NCI-H2171 (cell line): ENCODE measurements at places on chromosomes 4 and X.

GRCh38 chr4:3062471-3062870, 11.9 kb downstream of the HTT-AS start:
- DNase-seq, result no peak

- DNase-seq, result no peak
Measured at GRCh38 chrX:139192386-139192961, 338.1 kb upstream of the F9 start.

DNA sequence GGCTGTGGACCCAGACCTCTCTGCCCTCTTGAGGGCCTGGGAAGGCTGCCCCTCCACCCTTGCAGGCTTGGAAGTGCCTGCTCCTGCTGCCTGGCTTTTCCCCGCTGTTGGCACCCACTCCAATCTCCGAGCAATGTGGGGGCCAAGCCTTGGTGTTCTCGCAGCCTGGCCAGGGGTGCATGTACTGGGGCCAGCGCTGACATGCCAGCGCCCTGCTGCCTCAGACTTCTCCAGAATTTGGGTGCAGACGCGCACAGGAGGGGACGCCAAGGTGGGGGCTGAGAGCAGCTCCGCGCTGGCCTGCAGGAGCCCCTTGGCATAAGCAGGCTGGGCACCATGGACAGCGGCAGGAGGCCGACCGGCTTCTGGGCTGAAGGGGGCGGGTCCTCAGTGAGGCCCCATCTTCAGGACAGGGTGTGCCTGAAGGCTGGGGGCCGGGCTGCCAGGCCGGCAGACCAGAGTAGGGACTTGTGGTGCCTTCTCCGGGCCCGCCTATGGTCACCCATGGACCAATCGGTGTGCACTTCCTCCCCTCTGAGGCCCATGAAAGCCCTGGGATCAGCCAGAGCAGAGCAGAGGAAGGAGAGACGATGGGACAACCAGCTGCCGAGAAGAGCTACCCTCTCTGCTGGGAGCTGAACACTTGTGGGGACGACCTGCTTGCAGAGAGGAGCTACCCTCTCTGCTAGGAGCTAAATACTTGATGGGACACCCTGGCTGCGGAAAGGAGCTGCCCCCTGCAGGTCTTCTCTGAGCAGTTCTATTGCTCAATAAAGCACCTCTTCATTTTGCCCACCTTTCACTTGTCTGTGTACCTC, 118.3 kb downstream of the DNAAF6 start:
- no peak for DNase-seq

- DNase-seq, result no peak
Measured at GRCh38 chr4:76377911-76378310, 43.0 kb downstream of the CCDC158 start.

GRCh38 chr4:122612540-122612939, 8.3 kb downstream of the IL21 start:
- no peak for DNase-seq

DNA sequence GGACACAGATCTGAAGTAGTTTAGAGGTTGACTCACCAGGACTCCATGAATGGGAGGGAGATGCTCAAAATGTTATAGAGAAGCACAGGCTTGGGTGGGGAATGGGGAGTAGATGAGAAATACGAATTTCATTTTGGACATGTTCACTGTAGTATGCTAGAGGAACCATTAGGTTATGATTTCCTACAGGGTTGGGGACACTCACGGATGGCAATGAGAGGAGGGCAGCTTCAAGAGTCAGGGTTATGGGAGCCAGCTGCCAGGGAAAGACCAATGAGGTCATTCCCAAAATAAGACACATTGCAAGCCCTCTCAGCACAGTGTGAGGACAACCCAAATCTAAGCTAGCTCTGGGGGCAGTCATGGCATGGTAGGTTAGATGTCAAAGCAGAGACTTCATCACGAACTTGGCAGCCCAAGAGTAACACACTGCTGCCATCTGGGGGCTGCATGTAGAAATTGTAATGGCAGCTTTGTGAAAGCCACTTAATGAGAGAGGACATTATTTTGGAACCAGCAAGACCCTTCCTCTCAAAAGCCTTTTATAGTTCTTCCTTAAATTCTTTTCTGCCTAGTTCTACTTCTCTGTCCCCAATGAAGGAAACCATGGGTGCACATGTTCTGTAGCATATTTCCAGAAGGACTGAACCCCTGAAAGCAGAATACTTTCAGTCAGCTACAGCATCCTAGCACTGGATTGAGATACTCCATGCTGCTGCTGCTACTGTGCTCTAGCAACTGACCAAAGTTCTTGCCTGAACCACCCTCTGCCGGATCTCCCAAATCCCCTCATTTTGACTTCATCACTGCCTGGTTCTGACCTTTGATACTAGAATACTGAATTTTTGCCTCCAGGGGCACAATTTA, 16.2 kb upstream of the ZCCHC12 start:
- peak; percentile 0 for DNase-seq

DNA sequence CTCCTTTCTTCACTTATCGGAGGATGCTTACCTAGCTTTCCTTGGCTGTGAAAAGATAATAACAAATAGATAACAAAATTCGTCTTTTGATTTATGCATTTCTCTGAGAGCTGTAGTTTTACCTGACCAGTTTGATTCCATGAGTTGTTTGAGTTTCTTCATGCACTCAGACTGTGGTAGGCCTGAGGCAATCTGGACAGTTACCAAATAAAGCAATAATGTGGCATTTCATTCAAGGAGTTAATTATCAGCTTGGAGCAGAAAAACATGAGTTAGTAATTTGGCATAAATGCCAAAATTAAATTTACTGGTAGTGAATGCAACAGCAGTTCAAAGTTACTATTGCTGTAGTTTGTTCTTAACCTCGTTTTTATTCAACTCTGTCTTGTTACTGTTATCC, 53.5 kb downstream of the FABP2 start:
- no peak for DNase-seq

DNA sequence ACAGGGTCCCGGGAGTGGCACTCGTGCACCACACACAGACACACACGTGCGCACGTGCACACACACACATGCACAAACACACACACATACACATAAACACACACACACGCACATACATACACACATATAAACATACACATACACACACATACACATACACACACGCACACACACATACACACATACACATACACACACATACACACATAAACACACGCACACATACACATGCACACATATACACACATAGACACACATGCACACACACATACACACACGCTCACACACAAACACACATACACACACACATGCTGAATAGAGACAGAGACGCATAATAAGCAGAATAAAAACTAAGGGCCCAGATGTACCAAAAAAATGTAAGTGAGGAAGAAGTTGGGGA, 332.2 kb upstream of the CXorf51B start:
- DNase-seq, result no peak

GRCh38 chrX:76427560-76428242, at the start of gene MAGEE1:
Gene MAGEE1 (plus strand): TSS chrX:76427710. CDS start chrX:76427931, 221 bp downstream.
- peak; percentile 28 for DNase-seq

GRCh38 chr4:168835880-168836454, 174.1 kb downstream of the CBR4 start:
- no peak for DNase-seq

GRCh38 chr4:135201081-135201480, 999.5 kb upstream of the PABPC4L start:
- no peak for DNase-seq
